Stimulated activated CD8-positive, alpha-beta memory T cell treated with anti-CD3 and anti-CD28 coated beads, Interleukin-7, amount 100 ng/mL, for 4 hours (primary cell): ENCODE measurements at places on chromosomes 6 and 20.

GRCh38 chr20:32672394-32672981 lies 1.3 kb downstream of the C20orf203 start:
- DNase-seq, result no peak

DNA sequence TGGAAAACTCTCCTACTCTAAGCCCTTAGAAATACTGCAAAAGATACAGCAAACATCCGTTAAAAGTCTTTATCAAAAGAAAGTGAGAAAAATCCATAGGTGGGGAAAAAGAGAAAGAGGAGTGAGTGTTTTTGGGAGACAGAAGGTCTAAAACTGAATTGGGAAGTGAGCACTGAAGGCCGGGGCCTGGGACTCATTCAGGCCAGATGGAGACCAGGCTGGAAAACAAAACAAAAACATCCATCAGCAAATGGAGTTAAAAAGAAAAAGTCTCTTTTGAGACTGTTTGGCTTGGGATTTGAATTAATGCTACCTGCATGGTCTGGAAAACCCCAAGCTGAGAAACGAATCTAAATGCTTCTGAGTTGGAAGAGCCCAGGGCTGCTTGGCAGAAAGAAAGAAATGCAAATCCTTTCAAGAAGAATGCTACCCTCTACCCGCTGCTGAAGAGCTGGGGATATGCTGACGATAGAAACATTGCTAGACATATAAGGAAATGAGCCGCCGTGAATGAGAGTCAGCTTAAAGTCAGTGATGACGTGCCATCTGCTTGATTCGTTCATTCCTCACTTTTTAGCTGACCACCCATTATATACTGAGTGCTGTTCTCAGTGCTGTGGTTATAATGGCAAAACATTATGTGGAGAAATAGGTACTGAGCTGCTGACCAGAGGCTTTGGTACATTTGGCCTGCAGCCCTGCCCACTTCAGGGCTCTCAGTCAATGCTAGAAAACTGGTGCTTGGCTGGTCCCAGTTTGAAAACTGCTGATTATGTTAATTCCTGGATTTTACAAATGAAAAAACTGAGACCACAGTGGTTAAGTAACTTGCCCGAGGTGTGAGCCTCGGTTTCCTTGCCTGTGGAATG lies 28.0 kb upstream of the TULP4 start:
- no peak for DNase-seq

DNA sequence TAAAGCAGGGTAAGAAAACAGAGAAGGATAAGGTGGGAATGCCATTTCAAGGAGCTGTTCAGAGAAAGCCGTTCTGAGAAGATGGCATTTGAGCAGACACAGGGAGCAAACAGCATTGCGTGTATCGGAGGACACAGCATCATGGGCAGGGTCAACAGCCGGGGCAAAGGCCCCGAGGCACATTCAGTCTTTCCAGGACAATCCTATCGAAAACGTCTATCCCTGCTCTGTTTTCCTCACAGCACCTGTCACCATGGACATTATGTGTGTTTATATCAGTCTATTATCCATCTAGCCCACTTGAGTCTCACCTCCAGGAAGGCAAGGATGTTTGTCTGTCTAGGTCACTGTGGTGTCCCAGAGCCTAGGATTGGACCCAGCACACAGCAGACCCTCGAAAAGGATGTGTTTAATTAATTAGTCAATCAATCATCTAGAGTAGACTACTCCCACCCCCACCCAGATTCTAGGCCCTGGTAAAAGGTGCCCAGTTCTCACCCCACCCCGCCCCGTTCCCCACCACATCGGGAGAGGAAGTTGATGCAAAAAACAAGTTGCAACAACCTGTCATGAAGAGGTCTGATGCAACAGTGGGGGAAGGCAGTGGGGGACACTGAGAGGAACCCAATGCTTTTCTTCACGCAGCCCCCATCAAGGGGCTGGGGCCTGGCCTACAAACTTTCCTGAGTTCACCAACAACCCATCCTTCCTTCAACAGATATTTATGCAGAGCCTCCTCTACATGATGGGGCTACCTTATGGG lies 66.6 kb downstream of the PREX1 start:
- peak; percentile 58 for DNase-seq

- no peak for DNase-seq
These were observed 744 bp downstream of the RIOK1 start for GRCh38 chr6:7390226-7390878.

- DNase-seq, result no peak
These were observed 114.8 kb downstream of the CRYBG1 start for GRCh38 chr6:106475284-106475683.

DNA sequence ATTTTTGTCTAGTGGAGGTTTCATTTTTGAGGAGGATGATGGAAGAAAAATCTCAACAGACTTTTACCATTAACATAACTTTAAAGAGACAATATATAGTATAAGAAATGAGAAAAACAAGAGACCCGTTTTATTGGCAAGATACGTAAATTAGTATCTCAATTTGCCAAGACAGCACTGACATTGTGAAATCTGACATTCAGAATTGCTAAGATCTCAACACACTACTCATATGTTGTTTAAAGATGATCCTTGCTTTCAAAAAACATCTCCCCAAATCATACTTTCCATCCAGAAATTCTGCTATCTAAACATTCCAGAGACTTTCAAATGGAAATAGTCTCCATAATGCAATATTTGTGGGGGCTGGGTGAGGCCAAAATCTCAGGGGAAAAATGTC lies 220.9 kb upstream of the CEP162 start:
- no peak for DNase-seq

DNA sequence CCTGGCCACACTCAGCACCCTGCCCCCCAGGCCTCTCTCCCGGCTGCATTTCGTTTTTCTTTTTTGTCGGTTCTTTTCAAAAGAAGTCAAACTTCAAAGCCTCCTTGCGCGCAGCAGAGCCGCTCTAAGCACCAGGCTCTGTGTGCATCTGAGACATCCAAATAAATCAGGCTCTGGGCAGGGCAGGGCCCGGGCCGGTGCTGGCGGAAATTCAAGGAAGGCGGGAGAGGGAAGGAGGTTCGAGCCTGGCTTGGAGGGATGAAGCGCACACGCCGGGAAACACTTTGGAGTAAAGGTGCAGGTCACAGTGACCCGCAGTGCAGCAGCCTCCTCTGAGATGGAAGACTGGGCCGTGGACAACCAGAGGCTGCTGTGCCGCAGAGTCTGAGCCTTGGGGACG lies 5.8 kb downstream of the GATA5 start:
- DNase-seq, result no peak

DNA sequence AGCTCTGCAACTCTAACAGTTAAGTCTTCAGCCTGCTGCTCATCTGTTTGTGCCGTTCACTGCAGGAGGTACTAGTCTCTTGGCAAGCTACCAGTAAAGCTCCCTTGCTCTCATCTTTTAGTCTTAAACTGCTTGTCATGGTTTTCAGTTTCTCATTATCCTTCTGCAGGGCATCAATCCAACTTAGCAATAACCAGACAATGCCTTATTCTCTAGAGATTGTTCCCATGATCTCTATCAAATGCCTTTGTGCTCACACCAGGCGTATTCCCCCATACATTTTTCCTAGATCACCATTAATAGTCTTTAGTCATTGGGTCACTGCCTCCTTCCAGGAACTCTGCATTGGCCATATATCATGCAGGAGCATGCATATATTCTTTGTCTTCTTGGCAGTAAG lies 171.3 kb downstream of the GRM1 start:
- DNase-seq, result no peak

- DNase-seq, result no peak
These were observed 69.7 kb upstream of the HINT3 start for GRCh38 chr6:125886914-125887313.

GRCh38 chr6:14089224-14089623 lies 28.3 kb upstream of the CD83 start:
- DNase-seq, result no peak

DNA sequence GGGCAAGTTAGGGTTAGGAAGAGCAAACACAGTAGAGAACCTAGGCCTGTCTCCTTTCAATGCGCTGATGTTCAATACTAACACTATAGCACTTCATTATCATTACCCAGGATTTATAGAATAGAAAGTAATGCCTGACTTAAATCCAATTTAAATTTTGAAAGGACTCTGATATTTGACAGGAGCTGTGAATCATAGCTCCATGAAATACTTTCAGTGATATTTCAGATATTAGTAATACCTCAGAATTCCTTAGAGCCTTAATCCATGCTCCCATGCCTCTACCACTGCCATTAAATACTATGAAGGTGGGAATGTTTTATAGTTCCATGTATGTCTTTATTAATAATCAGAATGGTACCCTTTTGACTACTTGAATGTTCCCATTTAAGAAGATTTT lies 530.2 kb downstream of the BCKDHB start:
- no peak for DNase-seq

DNA sequence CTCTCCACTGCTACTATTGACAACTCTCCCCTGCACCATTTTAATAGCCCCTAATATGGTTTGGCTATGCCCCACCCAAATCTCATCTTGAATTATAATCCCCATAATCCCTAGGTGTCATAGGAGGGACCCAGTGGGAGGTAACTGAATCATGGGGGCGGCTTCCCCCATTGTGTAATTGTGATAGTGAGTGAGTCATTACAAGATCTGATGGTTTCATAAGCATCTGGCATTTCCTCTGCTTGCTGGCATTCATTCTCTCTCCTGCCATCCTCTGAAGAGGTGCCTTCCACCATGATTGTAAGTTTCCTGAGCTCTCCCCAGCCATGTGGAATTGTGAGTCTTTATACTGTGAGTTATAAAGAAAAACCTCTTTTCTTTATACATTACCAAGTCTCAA lies 74.1 kb upstream of the TCF21 start:
- no peak for DNase-seq

DNA sequence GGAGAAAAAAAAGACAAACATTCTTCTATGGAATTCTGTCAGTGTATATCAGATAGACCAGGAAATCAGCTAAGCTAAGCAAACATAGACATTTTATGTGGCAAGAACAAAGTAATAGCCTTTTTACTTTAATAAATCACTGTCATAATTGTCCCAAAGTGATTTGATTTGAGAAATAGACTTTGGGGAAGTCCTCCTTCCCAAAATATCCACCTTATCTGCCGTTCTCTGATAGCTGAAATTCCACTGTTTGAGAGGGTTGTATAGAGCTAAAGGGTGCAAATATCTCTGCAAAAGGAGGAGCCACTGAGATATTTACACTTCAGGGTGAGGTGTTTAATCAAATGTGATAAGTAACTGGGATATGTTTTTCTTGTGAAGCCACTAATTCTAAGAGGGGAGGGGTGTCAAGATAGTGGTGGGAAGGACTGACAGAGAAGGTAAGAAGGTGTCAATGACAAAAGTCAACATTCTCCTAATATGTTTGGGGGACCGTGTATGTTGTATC lies 544.4 kb upstream of the JAG1 start:
- DNase-seq, result no peak

GRCh38 chr20:44186674-44187053 lies 324 bp downstream of the JPH2 start:
- DNase-seq, result no peak

GRCh38 chr6:166716910-166717617 lies 90.0 kb upstream of the RPS6KA2 start:
- no peak for DNase-seq

DNA sequence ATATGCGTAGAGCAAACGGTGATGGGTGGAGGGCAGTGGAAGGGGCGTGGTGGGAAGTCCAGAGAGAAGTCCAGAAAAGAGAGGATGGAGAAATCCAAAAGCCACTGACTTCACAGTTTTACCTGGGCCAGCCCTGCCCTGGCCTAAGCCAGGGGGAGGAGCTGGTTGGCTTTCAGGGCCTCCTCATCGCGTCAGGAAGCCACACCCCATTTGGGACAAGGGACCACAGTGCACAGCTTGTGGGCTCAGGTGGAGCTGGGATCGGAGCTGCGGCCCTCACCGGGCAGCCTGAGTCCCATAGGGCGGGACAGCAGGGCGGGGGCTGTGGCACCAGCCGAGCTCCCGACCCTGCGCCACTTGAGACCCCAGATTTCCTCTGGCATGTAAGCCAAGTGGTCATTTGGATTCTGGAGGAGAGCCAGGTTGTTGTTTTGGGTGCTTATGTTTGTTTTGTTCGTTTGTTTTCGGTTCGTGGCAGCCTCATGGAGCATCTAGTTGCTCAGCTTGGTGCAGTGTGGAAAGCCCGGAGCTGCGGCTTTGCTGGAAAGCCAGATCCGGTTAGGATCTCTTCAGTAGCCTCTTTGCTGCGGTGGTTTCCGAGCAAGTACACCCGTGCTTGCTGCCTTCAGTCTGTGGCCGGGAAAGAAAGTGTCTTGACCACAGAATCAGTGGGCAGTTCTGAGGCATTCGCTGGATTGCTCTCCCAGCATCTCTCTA lies 42.2 kb downstream of the RIOK1 start:
- DNase-seq, result no peak

GRCh38 chr6:122495612-122496011 lies 24.0 kb upstream of the SERINC1 start:
- DNase-seq, result no peak

DNA sequence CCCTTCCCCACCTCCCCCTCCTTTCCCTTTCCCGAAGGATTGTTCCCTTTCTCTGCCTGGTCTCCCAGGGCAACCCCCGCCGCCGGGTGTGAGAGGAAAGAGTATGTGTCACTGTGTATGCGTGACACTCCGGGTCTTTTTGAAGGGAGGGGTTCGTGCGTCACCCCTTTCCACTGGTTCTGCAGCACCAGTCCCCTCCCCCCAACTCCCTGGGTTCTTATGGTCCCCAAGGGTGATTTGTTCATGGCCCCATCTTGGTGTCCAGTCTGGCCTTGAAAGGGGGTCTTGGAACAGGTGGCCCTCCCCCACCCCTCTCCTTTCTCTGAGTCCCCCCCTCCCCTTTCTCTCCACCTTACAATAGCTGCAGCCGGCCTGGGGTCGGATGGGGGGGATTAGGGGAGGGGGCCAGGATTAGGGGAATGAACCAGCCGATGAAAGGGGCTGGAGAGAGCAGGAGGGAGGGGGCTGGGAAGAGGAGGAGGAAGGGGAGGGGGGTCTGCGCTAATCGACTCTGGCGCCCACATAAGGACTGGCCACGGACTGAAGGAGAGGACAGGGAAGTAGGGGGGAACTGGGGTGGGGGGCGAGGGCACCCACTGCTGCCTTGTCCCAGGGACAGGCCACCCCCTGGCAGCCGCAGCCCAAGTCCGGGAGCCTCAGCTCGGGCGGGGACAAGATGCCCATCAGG lies 1.3 kb upstream of the RING1 start:
- DNase-seq, result no peak
